Cerebellar cortex (tissue), 1 donor: ENCODE measurements at places on chromosomes 1 and 21.

DNA sequence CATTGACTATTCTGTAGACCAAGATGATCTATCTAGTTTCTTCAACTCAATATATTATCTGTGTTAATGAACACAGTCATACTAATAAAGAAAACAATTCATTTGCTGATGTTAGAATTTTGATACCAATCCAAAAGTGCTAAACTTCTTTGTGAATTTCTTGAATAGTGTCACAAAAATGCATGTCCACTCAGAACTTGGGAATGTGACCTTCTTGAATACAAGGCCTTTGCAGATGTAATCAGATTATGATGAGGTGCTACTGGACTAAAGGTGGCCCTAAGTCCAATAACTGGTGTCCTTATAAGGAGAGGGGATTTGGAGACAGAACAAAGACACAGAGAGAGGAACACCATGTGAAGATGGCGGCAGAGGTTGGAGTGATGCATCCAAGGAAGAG is 305.8 kb upstream of the ZP4 start:
- DNase-seq, result no peak

GRCh38 chr1:232059726-232060374 is 433.3 kb downstream of the DISC1 start:
- DNase-seq, result peak; percentile 91

DNA sequence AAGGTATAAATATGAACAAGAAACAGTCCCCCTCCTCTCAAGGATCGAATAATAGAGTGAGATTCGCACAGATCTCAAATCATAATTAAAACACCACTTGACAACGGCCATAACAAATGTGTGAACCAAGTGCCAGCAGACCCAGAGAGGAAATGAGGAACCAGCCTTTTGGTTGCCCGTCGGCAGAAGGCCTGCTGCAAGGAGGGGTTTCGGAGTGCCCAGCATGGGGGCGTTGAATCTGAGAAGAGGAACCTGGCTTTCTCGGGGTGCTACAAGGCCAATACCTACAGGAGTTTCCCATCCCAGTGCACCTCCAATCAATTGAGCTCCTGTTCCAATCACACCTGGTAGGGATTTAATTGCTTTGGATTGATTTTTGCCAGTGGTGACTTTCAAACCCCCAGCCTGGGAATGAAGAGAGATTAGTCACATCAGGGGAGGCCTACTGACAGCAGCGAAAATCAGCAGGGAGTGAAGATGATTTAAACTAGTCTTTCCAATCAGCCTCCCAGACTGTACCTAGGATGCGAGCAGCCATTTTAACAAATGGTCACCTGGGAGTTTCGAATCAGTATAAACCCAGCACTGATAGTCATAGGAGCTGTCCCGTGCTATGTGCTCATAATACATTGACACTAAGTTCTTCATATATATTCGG is 263.8 kb downstream of the KAZN start:
- no peak for DNase-seq

DNA sequence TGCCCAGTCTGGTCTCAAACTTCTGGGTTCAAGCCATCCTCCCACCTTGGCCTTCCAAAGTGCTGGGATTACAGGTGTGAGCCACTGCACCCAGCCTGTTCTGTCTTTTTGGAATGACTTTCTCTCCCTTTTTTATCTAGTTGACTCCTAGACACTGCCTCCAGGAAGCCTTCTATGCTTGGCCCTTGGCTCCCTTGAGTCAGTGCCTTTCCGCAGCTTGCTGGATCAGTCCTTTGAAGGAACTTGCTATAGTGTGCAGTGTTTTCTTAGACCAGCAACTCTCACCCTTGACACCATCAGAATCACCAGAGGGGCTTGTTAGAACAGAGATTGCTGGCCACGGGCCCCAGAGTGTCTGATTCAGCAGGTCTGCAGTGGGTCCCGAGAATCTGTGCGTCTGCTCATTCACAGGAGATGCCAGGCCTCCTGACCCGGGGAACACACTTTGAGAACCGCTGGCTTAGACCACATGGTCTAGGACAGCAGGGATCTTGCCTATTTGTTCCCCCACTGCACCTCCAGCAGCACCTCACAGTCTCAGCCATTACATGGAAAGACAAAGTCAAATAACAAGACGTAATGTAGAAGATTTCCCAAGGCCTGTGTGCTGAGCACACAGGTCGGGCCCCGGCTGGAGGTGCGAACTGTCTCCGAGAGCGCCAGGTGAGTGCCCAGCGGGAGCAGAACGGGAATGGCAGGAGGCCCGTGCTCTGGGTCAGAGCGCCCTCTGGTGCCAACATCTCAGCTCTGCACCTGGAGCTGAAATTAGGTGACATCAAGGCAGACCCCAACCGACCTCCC is 27.4 kb upstream of the CTPS1 start:
- peak; percentile 79 for DNase-seq

- DNase-seq, result no peak
Measured at GRCh38 chr1:9448132-9449109, 90.8 kb upstream of the SLC25A33 start.
